ENCODE measurements at places on chromosomes 6 and 20.
A peak's percentile ranks its signal among the peaks of the same experiment; 100 is the strongest.

DNA sequence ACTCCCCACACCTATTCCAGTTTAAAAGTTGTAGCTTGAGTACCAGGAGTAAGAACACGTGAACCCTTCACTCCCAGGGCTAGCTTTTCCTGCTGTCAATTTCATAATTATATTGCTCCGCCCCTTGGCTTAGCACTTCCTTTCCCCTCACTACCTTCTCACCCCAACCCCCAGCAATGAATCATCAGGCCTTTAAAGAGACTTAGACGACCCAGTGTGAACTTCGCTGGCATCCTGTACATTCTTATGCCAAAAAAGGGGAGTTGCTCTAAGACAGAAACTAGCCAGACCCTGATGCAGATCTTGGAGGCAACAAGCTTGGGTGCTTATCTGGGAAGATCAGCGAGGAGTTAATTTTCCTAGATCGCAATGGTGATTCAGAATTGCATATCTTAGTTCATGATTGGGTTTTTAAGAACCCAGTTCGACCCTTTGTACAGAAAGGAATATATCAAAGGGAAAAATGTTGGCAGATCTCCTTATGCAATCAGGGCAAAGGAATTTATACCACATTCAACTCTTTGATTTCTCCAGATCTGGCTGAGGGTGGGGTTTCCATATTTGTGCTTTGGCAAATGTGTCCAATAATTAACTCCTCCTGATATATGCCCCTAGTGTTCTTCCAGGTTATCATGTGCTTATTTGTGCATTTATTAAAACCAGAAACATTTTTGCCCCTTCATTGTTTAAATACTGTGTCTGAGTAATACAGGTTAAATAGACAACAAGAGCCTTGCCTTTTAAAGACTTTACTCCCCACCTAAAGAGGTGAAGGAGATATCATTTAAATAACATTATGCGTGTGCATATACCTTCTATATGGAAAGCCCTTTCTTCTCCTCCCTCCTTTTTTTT is 8.1 kb upstream of the ATXN1 start:
- DNase-seq = no peak

GRCh38 chr6:75932067-75932466 is 140.4 kb downstream of the IMPG1 start:
- DNase-seq = peak; percentile 23

GRCh38 chr6:87723170-87724078 is 21.4 kb upstream of the AKIRIN2 start:
- DNase-seq = no peak

- no peak for DNase-seq
Observed at GRCh38 chr6:11744753-11745152, 33.9 kb downstream of the ADTRP start.

DNA sequence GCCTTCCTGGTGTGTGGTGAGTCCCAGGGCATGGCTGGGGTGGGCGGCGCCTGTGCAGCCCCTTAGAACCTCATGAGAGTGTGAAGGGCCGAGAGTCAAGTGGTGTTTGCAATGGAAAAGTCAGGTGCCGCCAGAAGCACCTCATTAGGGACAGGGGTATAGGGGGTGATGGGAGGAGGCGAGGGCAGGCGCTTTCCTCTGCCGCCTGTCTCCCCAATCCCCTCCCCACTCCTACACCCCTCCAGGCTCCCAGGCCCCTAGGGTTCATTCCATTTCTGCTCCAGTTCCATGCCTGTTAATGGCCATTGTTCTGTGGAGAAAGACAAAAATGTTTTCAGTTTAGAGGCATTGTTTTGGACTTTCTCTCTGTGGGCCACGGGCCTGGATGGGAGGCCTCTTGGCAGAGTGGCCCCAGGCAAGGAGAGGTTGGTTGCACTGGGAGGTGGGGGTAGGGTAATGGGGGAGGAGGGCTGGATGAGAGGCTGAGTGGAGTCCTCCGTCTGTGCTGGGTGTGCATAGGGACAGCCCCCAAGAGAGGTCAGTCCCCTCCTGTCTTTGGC is 21.4 kb upstream of the SCUBE3 start:
- no peak for DNase-seq

DNA sequence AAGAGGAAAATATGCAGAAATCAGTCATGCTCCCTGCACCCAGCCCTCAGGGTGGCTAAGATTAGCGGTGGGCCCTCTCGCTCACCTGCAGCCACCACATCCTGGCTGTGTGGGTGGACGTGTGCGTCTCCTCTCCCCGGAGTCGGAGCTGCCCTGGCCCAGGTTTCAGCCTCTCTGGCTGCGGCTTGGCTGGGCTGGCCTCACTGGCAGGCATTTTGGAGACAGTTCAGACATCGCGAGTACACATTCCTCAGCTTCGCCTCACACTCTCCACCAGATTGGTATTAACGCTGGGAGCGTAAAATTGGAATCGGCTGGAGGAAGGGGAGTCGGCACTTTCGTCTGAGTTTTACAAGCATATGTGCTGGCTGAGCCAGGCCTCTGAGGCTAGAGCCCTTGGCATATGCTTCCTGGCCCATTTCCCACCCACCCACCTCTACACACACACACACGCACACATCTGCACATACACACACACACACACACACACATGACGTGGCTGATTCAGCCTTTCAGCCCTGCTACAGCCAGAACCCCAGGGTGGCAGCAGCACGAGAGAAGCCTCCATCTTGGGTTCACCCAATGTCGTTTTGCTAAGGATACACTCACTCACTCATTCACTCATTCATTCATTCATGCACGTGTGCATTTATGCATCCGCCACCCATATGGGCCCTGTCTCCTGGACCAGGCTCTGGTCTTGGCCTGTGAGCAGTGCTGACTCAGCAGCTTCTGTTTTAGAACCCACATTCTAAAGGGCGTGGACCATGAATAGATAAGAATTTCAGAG is 42.9 kb downstream of the BCAS4 start:
- DNase-seq = no peak

GRCh38 chr20:34062570-34063482 is 49.2 kb downstream of the EIF2S2 start:
- DNase-seq = no peak

GRCh38 chr6:72953971-72954381 is 271.3 kb downstream of the KHDC1L start:
- no peak for DNase-seq

- no peak for DNase-seq
Observed at GRCh38 chr6:146100776-146101175, 71.9 kb downstream of the GRM1 start.

DNA sequence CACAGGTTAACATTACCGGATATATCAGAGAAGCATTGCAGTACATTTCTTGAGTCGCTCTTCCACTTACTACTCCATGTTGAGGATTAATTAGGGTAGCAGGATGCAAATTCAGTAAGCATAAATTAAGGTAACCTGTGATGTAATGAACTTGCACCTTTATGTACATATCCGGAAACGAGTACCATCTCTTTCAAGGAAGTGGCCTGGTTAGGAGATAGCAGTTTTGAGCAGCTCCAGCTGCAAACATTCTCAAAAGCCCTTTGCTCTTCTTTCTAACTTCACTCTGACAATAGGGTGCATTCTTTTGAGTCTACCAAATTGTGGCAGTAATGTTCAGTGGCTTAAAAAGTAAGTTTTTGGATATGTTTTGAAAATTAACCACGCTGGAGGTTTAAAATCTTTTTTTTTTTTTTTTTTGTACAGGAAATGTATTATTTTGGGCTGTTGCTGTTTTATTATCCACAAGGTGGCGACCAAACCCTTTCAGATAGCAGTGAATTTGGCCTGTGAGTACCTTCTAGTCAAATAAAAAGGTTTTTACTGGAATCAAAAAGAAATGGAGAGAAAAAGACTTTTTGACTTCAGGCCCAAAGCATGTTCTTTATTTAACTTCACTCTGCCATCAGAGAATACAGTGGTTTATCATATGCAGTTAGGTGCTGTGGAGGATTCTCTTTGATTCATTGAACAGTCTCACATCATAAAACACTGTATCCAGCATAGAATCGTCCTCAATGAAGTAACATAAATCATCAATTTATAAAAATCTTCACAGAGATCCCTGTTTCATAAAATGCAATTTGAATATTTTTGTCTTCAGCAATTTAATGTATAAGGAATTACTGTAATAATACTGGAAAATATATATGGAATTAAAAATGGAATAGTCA is 8.9 kb downstream of the FAM217B start:
- peak; percentile 29 for DNase-seq

DNA sequence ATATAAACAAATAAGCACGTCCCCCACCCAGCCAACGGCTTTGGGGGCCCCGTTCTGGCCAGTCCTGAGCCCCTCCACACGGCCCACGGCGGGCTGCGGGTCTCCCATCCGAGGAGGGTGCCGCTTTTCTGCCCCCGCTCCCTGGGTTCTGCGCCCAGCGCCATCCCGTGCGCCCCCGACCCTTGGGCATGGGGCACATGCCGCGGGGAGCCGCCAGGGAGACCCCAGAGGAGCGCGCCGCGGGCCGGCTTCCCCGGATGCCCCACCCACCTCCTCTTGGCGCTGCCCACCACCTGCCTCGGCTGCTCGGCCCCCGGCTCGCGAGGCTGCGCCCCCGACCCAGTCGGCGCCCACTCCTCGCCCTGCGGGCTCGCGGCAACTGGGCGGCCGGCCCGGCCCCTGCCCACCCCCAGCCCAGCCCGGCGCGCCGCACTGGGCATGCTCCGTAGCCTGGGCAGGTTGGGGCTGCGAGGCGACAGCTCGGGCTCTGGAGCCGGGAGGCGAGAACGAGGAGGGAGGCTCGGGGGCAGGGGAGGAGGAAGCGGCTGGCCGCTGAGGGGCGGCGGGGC is 570 bp upstream of the PLCB4 start:
- DNase-seq = peak; percentile 74

DNA sequence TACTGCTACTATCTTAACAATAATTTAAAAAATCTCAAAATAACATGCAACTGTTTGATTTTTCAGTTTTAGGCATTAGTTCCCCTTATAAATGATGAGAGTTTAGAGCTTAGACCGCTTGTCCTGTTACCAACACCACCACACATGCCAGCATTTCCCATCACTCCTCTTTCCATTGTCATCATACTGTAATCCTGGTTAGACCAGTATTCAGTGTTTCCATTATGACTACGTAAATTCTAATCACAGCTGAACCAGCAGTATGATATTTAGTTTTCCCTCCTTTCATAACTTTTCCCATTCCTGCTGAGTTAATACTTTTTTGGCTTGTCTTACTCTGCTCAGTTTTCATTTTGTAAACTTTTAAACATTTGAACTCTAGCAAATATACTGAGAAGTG is 12.2 kb upstream of the TBC1D20 start:
- DNase-seq = no peak

DNA sequence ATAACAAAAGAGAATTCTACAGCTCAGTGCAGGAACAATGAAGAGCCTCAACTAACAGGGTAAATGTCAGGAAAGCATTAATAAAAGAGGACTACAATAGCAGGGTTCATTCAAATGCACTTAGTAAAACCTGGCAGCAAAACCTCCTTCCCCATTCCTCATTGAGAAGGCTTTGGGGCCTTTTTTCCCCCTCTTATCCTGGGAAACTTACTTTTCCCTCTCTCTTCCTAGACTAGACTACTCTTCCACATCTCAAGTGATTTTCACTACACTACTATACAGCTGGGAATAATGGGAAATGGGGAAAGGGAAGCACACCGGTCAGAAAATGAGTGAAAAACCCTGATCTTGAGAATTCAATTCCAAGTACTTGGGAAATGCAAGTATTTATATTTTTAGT is 10.1 kb downstream of the ROMO1 start:
- no peak for DNase-seq

DNA sequence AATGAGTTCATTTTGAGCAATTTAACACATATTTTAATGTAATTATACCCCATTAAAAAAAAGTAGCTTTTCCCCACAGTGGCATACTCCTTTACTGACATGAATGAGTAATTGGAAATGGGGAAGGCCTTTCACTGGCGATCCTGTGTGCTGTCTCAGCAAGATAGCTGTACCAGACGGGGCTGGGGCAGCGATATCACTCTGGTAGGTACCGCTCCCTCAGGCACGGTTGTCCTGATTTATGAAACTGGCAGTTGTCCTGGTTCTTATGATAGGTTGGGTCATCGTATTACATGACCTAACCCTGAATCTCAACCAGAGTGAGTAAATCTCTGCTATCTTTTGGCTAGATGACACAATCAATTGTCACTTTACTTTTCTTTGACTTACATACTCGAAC is 355.0 kb upstream of the MAP3K7 start:
- no peak for DNase-seq

GRCh38 chr6:161327360-161327953 is 53.6 kb upstream of the AGPAT4 start:
- DNase-seq = no peak

- DNase-seq = no peak
Observed at GRCh38 chr6:7640607-7641577, 50.9 kb downstream of the SNRNP48 start.

DNA sequence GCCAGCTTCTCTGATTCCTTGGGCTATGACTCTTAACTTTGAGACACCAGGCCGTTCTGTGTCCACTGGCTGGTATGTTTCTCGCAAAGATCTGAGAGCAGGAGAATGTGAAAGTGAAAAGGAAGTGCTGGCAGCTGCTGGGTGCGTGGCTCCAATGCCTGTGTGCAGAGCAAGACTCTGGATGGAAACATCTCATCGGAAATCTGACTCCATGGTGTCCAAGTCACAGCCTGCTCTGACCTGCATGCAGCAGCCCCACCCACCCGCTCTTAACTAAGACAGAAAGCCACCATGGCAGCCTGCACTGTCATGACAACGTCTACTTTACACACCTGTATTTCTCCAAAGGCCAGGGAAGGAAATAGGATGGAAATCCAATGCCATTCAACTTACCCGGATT is 66.3 kb upstream of the MPC1 start:
- no peak for DNase-seq

DNA sequence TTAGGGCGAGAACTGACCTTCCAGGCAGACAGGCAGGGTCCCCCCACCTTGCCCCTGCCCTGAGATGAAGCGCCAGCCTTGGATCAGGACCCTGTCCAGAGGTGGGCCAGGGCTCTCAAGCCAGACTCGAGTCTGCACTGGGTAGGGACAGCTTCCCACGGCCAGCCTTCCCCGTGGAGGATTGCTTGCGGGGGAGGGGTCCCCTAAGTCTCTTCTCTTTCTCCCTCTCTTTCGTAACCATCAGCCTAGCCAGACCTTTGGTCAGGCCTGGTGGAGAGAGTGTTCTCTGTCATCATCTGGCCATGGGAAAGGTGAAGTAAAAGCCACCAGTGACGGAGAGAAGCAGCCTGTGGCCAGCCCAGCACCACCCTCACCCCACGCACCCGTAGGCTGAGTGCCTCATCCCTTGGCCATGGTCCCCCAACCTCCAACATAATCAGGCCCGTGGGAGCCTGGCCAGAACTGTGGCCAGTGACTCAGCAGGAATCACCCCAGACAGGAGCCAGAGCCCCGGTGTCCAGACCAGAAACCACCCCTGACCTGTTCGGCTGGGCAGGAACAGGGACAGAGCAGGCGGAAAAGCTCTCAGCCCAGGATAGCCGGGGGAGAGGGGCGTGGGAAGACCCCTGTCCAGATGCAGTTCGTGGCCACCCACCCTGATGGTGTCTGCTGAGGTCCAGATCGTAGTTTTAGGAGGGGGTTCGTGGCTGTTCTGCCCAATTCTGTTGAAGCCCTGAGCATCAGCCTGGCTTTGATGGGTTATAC is 47.1 kb downstream of the SNAI1 start:
- no peak for DNase-seq

- no peak for DNase-seq
Observed at GRCh38 chr6:11273406-11274065, 41.1 kb upstream of the NEDD9 start.
